CD4-positive, CD25-positive, alpha-beta regulatory T cell (primary cell): ENCODE measurements at places on chromosomes 16 and 17.

DNA sequence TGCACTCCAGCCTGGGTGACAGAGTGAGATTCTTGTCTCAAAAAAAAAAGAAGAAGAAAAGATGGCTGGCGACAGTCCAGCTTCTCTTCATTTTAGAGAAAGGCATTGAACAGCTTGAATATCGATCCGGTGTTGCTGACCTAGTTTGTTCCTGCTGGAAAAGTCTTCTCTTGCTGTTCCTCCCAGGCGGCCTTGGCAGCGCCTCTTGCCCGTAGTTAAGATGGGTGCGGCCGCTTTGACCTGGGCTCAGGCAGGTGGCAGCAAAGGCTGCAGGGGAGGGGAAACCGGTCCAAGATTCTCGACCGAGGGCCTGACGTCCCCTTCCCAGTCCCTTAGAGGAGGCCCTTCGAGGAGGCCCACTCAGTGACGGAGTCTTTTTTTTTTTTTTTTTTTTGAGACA is 3.8 kb upstream of the ZNF764 start:
- DNase-seq = no peak

- no peak for DNase-seq
Measured at GRCh38 chr17:6426356-6427101, 8.4 kb downstream of the AIPL1 start.

DNA sequence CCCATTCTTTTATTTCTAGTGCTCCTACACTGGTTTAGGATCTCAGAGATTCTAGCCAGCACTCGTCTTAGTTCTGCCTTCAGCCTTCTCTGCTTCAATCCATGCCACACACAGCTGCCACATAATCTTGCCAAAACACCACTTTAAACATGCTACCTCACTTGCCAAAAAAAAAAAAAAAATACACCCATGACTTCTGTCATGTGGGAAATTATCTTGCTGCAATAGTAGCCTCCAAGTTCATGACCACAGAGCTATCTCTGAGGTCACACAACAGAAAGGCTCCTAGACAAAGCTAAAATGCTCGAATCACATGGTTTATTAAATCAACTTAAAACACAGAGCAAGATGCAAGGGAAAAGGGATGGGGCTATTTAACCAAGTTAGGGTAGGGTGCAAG is 18.1 kb downstream of the FZD2 start:
- no peak for DNase-seq

DNA sequence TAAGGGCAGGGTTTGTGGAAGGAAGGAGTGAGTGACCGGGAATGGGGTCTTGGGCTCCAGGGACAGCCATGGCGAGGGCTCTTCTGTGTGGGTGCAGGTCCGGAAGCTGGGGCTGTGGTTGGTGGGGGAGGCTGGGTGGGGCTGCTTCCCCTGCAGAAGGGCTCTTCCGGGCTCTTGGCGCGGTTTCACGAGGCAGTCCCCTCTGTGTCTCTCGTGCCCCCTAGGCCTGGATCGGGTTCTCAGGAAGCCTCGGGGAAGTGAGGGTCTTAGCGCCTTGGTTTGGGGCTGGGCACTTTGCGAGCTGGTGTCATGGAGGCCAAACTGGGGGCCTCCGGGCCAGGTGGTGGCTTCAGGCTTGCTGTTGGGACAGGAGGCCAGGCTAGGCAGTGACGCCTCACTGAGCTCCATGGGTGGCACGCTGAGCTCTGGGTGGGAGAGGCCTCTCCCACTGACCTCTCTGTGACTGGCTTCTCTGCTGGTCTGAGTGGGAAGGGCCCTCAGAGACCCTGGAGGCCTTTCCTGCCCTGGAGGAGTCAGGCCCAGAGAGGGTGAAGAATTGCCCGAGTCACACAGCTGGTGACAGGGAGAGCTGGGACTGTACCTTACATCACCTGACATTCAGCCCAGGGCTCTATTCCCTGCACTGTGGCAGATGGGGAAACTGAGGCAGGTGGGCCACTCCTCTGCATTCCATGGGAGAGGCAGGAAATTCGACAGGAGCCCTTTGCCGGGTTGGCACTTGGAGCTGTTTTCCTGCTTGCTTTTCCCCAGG is 8.2 kb downstream of the ADCY7 start:
- DNase-seq = peak; percentile 66

DNA sequence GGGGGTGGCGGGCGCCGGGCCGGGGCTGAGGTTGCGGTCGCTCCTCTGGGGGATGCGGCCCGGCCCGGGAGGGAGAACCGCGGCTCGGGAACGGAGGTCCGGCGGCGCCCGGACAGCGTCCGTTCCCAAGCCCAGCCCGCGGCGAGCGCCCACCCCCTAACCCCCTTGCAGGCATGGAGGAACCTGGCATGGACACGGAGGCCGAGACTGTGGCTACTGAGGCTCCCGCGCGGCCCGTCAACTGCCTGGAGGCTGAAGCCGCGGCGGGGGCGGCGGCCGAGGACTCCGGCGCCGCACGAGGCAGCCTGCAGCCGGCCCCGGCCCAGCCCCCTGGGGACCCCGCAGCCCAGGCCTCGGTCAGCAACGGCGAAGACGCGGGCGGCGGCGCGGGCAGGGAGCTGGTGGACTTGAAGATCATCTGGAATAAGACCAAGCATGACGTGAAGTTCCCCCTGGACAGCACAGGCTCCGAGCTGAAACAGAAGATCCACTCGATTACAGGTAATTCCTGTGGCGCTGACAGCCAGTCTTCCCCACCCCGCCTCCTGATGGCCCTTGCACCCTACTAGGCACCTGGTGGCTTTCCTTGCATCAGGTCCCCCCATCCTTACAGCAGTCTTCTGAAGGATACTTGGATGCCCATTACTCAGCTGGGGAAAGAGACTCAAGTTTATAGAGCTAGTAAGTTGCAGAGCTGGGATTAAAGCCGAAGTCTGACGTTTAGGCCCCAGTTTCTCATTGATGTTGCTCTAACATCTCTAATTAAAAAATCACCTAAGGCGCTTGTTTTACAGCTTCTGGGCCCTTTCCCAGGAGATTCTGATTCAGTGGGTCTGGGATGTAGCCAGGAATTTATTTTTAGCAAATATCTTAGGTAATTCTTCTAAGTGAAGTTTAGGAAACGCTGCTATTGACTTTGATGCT is 514 bp downstream of the UBFD1 start:
- peak; percentile 20 for DNase-seq

GRCh38 chr16:79100447-79100846 is 500.1 kb downstream of the MAF start:
- DNase-seq = no peak

DNA sequence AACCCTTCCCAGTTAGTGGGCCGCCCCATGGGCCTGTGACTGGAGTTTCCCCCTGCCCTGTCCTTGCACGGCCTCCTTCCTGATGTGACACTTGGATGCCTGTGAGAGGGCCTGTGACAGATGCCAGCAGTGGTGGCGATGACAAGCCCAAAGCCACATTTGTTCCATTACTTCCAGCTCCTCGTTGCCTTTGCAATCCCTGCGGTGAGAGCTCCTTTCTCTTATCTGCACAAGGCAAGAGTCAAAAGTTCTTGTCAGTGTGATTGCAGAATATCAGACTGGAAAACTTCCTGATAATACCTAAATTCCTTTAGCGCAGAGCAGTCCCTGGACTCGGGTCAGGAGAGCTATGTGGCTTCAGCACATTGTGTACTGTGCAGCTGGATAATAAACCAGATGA is 54.4 kb upstream of the ARHGAP44 start:
- no peak for DNase-seq

DNA sequence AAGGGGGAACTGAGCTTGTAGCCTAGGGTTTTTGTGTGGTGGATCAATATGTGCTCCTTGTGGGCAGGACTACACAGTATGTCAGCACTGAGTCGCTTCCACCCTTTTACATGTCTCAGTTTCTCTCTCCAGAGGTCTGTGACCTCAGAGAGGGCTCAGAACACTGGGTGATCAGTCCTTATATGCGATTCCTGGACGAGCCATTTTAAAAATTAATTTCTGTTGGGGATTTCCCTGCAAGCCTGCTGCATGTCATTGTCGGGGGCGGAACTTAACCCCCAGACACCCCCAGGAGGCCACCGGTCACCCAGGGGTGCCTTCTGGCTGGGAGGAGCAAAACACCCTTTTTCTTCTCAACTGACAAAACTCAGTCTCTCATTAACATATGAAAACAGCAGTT is 14.1 kb downstream of the DHRS7B start:
- DNase-seq = no peak

- DNase-seq = no peak
Measured at GRCh38 chr16:75445298-75445697, 12.0 kb upstream of the CFDP1 start.

GRCh38 chr16:5845046-5845445 is 747.5 kb upstream of the EEF2KMT start:
- no peak for DNase-seq

DNA sequence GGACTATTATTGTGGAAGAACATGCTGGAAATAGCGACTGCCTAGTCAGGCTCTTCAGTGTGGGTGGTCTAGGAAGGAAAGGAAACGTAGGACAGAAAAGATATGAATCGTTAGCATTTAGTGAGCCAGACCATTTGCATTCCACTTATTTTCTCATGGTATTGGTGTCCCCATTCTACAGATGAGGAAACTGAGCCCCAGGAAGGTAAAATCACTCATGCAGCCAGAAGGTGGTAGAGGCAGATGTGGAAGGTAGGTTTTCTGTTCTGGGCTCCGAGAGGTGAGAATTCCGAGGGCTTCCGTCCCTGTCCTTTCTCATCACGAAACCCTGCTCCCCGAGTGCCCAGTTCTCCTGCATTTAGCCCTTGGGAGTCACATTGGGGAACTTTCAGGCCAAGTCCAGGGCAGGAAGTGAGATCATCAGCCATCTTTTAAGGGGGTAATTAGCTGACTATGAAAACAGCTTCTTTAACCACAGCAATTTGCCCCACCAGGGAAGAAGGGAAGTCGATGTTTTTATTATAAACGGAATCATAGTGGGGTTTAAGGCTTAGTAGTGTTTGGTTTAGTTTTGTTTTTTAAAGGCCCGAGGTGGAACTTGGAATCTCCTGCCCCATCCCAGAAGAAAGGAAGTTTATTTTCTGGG is 110.7 kb upstream of the IRX3 start:
- DNase-seq = no peak

GRCh38 chr17:2776589-2777241 is 19.5 kb upstream of the RAP1GAP2 start:
- DNase-seq = no peak

DNA sequence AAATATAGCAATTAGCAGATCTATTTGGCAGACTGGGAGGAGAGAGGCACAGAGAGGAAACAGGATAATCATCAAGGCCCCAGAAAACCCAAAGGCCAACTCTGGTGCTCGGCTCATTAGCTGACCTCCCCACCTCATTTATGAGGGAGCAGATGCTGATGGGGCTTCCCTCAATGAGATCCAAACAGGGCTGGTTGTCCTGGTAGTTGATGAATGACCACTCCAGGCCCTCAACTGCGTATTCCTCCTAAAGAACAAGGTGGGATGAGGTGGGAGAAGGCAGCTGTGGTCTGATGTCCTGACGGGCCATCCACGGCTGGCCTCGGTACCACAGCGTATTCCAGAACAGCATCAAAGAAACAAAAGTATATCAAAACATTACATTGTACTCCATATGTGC is 20.8 kb downstream of the ZNHIT3 start:
- no peak for DNase-seq

- no peak for DNase-seq
Measured at GRCh38 chr17:31696184-31696602, 162.9 kb downstream of the COPRS start.

GRCh38 chr17:42798383-42799380 is at the start of the genes CNTD1 and COA3:
Gene CNTD1 (plus strand): TSS chr17:42798861. CDS start chr17:42799068, 207 bp downstream.
Gene COA3 (minus strand): TSS chr17:42798704. CDS start chr17:42798681, 23 bp downstream.
- DNase-seq = peak; percentile 84

DNA sequence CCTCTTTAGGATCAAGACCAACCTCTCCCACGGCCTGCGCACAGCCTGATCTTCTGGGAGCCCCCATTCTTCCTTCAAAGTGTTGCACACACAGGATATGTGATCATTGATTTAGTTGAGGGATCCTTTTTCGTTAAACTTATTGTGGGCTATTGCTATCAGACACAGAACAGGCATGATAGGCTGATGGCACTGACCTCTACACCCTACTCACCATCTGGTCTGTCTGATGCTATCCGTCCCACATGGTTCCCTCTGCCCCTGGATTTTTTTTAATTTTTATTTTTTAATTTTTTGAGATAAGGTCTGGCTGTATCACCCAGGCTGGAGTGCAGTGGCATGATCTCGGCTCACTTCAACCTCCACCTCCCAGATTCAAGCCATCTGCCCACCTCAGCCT is 19.2 kb upstream of the LITAF start:
- no peak for DNase-seq

- DNase-seq = no peak
Measured at GRCh38 chr16:7339700-7340099, 7.1 kb downstream of the RBFOX1 start.

DNA sequence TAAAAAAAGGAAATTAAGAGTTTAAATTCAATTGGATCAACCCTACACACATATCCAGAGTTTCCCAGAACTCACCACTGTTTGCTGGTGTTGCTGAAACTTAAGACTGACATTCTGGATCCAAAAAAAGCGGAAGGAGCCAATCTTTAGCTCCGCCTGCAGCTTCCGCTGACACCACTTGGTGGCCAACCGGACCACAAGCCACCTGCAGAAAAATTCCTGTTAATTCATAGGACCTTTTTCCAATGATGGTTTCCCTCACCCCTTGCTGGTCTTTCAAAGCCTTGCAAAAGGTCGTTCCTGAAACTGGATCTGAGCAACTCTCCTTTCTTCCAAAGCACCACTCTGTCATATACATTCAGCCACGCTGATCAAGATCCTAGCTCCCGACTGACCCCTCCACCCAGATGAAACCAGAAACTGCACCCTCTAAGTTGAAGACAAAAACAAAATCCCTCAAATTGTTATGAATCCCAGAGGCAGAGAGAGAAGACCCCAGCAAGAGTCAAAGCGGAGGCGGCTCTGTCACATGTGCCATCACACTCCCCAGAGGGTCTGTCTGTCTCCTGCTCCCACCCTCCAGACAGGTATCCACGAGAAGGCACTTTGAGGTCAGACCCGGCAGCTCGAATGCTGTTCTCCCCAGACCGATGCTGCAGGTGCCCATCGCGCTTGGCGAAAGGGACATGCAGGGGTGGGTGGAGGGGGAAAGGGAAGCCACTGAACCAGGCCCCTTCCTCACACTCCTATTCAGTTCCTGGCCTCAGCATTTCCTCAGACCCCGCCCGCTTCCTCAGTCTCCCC is 773 bp downstream of the BLTP2 start:
- DNase-seq = peak; percentile 52

- DNase-seq = no peak
Measured at GRCh38 chr17:6711681-6712057, 1.5 kb downstream of the SLC13A5 start.

GRCh38 chr16:67914758-67915495 is 16.7 kb downstream of the CTRL start:
- no peak for DNase-seq

DNA sequence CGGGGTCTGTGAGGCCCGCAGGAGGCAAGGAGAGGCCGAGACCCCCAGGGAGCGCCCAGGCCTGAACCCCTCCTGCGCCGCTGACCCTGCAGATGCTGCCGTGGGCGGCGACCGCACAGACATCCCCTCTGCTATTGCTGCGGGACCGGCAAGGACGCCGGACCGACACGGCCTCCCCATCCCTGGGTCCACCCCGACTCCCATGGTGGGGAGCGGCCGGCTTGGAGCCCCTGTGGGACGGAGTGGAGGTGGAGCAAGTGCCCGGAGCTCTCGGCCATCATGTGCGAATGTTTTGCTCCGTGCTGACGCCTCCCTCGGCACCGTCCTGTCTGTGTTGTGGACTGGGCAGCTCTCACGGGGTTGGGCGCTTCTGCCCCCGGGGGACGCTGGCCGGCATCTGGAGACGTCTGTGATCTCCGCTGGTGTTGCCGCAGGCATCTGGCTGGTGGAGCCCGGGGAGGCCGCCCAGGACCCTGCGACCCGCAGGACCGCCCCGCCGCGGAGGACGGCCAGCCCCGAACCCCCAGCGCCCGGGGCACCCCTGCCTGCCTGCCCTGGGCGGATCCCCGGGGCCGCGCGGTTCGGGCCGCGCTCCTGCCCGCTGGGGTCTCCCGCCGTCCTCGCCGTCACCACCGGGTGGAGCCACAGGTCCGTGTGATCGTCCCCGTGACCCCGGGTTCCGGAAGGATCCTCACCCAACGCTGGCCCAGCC is 12.8 kb upstream of the GNG13 start:
- peak; percentile 30 for DNase-seq
